Dermis blood vessel endothelial cell (primary cell): ENCODE measurements at places on chromosomes 3 and 15. TPM values are rescaled to one million over a fixed set of nuclear protein-coding genes. Genes with fewer than 3 reads are reported as not detected.

SLC2A2 gene
- total RNA-seq = not detected in 2 replicates

PEX11A gene
- 3.1 and 6.5 TPM in 2 replicates for total RNA-seq

LRRIQ4 gene
- not detected in 2 replicates for total RNA-seq

ZNF717 gene
- 9.3 and 9.7 TPM in 2 replicates for total RNA-seq

- peak; percentile 69 for DNase-seq
Observed at GRCh38 chr15:61835496-61836106, 224.6 kb downstream of the VPS13C start.

DNA sequence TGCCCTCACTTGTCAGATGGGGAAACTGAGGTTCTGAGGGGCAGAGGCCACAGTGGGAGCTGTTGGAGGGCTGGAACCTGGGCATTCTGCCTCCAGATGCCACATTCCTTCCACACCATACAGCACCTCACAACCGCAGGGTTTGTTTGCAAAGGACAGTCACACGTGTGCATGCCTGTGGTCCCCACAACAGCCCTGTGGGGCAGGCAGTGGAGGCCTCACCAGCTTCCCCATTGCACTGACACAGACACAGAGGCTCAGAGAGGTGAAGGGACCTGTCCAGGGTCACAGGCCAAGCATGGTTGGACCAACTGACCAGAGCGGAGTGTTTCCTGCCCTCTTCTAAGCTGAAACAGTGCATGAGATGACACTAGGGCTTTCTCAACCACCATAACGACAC lies 75.2 kb upstream of the SEC13 start:
- DNase-seq = no peak

DNA sequence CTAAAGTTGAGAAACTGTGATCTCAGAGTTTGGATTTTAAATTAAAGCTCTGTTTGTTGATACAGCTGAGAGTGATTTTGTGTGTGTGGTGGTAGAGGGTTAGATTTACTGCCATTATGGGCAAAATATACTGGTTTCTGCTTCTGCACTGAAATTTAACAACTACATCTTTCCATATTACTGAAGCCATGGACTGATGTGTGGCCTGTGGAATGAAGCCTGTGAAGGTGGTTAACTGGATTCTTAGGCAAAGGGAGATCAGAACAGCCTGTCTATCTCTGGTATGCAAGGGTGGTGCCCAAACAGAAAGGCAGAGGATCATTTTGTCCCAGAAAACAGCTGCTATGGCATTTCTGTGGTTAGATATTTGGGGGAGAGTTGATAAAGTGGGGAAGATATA lies 297.3 kb upstream of the THBS1 start:
- no peak for DNase-seq

- DNase-seq = peak; percentile 69
Observed at GRCh38 chr3:194967151-194968117, 281.8 kb downstream of the FAM43A start.

GRCh38 chr3:115548611-115549010 lies 74.7 kb upstream of the GAP43 start:
- DNase-seq = no peak

DNA sequence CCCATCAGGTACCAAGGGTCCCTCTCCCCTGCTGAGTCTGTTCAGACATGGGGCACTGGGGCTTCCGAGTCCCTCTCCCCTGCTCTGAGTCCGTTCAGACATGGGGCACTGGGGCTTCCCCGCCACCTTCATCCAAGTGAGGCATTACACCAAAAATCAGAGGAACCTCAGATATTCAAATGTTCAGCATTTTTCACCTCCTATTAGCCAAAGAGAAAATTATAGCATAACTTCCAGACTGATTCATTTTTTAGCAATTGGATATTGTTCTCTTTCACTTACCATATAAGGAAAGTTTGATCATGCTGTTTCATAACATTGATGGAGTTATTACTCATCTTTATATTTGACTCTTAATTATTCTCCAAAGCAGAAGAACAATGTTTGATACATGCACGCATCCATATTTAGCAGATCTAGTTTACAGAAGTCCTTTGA lies 213.9 kb downstream of the MTHFS start:
- peak; percentile 28 for DNase-seq

DNA sequence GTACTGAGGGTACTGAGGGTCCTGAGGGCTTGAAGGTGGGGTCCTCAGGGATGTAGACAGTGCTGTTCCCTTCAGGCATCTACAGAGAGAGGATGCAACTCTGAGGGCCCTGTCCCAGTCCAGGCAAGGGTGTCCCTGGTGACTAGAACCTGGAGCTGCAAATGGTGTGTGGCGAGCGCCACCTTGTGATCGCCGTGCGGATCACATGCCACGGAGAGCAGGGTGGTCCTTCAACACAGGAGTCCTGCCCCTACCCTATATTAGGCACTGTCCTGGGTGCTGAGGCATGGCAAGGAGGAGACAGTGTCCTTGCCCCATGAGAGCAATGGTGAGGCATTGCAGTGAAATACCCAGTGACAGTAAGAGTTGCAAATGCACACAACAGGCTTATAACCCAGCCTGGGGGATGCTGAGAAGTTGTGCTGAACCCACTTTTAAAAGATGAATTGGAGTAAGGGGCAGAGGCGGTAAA lies 23.6 kb downstream of the RHCG start:
- peak; percentile 84 for DNase-seq

DNA sequence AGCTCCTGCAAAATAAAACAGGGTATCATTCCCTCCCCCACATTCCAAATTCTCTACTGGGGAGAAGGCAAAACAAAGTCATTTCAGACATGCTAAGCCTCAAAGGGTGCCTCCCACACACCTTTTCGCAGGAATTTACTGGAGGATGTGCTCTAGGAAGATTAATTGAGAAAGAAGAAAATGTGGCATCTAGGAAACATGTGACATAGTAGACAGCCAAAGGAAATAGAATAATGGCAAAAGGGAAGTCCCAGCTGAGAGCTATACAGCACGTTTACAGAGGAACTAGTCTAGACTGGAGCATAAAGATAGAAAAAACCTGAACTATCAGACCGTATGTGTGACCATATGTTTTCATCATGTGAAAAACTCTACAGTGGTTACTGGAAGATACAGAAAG lies 58.8 kb upstream of the MELTF start:
- no peak for DNase-seq

DNA sequence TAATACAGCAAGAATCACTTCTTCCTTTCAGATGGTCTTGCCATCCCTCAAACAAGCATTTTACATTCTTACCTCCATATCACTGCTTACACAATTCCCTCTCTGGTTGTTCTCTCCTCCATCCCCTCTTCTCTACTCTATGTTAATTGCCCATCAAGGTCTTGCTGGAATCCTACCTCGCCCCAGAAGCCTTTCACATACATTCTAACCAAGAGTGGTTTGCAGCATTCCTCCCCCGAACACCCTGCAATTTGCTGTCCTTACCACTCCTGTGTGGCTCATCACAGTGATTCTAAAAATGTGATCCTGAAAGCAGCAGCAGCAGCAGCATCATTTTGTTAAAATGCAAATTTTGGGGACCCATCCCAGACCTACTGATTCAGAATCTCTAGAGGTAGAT lies 30.6 kb downstream of the TNIK start:
- DNase-seq = no peak

- DNase-seq = no peak
Observed at GRCh38 chr15:24823473-24823872, 131.3 kb upstream of the SNRPN start.

GRCh38 chr15:44033894-44034293 lies 161.2 kb downstream of the FRMD5 start:
- DNase-seq = peak; percentile 91

DNA sequence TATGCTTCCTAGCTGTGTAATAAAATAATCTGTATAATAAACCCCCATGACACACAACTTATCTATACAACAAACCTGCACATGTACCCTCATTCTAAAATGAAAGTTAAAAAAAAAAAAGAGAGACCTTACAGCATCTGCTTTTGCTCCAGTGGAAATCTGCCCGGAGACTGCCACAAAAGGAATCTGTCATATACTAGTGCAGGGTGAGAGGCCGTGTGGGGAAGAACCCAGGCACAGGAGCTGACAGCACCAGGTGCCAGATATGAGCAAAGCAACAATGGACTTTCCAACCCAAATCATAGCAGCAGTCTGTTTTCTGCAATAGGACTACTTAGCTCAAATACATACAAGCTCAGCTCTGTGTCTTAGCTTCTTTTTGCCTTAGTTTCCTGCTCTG lies 346.5 kb downstream of the ROBO1 start:
- DNase-seq = no peak

DNA sequence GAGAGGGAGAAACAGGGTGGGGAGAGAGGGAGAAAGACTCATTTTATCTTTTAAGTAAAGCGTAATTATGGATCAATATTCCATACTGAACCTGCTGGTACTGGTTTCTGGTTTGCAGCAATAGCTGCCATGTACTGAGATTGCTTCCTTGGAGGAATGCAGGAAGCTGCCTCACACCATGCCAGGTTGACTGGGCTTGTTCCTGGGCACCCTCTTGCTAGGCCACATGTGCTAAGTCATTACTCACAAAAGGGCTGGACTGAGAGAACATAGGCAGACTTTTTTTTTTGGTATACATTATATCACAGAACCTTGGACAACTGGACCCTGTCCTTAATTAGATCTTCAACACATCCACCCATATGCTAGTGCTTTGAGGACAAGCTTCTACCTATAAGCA lies 193.4 kb downstream of the ZNF621 start:
- no peak for DNase-seq

- DNase-seq = no peak
Observed at GRCh38 chr15:50257332-50257731, 8.2 kb downstream of the HDC start.

DNA sequence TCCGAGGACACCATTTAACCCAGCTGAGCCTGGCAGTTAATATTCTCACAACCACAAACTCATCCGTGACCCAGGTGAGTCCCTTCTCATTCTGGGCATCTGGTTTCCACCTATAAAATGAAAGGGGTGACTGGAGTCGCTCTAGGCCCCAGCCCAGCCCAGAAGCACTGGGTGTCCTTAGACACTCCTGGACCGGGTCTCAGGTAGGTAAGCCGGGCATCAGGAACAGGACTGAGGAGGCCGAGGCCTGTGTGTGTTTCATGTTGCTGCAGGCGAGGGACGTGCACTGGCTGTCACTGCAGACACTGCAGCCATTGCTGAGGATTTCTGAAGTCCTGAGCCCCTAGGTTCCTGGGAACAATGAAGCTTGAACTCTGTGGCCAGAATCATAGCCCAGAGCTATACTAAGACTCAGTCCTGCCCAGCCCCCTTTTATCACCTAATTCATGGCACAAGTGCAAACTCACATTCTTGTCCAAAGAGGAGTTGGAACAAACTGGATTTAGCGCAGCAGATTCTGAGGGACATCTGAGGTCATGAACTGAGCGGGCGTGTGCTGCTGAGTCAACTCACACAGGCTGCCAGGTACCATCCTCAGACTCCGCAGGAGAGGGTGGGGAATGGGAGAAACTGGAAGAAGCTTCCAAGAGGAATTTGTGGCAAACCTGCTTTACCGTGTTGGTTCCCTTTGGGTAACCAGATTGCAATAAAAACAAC lies 184.9 kb downstream of the FAM43A start:
- DNase-seq = peak; percentile 20

GRCh38 chr15:34216527-34217270 lies 6.8 kb upstream of the KATNBL1 start:
- no peak for DNase-seq

GRCh38 chr3:49673715-49674496 lies at the start of gene APEH:
TSS of gene APEH (plus strand) at chr3:49674351. CDS start at chr3:49674402, 51 bp downstream.
- DNase-seq = peak; percentile 95
